ENCODE measurements at places on chromosomes 11 and 22.

GRCh38 chr22:26671317-26672059, 14.1 kb downstream of the MIAT start:
- DNase-seq: peak; percentile 63

DNA sequence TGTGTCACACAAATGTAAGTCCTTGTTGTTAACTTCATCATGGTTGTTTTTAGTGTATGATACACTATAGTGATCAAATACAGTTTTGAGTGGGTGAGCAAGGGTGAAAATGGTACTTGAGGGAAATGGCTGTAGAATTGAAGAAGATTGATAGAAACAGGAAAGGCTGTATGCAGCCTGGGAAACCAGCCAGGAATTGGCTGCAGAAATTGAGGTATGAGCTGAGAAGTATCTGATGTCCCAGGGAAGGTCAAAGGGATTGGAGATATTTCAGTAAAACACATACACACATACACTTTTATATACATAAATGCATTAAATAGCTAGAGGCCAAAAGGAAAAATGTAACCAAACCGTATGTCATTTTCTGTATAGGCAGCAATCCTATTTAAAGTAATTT, 13.1 kb upstream of the YAP1 start:
- DNase-seq: no peak

GRCh38 chr11:80861193-80861592, 1420.4 kb upstream of the TENM4 start:
- DNase-seq: no peak

DNA sequence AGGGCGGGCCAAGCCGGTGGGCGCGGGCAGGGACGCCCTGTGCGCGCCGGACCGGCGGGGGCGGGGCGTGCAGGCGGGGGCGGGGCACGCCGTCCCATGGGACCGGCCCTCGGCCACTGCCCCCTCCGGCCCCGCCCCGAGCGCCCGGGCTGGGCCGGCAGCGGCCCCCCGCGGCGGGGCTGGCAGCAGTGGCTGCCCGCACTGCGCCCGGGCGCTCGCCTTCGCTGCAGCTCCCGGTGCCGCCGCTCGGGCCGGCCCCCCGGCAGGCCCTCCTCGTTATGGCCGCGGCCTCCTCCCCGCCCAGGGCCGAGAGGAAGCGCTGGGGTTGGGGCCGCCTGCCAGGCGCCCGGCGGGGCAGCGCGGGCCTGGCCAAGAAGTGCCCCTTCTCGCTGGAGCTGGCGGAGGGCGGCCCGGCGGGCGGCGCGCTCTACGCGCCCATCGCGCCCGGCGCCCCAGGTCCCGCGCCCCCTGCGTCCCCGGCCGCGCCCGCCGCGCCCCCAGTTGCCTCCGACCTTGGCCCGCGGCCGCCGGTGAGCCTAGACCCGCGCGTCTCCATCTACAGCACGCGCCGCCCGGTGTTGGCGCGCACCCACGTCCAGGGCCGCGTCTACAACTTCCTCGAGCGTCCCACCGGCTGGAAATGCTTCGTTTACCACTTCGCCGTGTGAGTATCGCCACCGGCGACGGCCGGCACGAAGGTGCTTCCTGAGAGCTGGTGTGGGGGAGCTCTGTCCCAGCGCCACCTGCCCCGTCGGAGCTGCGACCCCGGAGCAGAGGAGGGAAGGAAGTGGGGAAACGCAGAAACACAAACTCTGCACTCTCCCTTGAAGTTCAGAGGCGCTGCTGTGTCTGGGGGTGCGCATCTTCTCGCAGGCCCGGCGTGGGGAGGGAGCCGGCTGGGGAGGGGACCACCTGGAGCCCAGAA, at the start of gene KCNQ1:
KCNQ1 (plus strand) TSS at position 188 of the 925 bp plus-strand sequence; CDS start at position 279, 91 bp downstream.
- peak; percentile 72 for DNase-seq

DNA sequence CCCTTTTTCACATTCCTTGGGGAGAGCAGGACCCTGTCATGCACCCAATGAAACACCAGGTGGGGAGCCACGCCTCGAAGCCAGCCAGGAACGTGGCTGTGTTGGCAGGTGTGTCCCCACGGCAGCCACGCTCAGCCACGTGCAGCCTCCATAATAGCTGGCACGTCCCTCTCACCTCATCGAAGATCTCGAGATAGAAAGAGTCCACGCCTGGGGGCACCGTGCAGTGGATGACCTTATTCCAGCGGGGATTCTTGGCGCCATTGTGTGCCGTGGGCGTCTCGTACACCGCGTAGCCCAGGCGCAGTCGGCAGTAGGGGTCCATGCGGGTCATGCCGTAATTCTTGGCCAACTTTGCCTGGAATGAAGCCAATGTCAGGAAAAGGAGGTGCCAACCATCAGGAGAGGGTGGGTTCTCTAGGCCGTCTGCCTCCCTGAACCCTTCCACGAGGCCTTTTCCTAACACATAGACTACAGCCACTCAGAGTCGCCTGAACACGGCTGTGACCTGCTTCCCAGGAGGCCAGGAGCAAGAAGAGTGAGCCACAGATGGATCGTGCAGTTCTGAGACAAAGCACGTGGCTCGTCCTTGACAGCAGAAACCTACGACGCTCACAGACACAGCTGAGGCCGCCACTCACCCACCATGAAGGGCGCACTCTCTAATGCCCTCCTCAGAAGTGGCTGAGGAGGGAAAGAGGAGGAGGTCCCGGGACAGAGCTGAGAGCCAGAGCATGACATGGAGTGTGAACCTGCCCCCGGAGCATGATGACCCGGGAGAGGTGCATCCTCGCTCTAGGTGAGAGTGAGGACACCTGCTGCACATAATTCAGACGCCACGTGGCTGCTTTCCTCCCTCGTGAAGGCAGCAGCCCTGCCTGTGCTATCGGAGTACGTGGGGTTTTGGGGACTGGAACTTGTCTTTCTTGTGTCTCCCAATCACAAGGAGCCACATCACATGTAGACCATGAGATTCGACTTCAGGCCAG, 19.1 kb downstream of the TOLLIP start:
- DNase-seq: no peak

DNA sequence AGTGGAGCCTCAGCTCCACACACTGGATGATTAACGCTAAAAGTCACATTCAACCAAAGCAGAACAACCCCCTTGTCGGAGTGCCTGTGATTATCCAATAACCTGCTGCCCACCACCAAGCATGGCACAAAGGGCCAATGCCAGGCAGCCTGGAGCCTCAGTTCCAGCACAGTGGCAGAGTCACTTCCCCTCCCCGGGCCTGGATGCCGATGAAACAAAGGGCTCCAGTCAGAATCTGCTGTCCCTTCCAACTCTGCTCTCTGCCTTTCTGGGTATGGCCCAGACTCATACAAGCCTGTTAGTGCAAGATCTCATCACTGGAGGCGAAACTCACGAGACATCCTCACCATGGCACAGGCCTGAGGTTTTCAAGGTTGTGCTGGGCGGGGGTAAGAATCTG, 52.1 kb downstream of the CLTCL1 start:
- no peak for DNase-seq

DNA sequence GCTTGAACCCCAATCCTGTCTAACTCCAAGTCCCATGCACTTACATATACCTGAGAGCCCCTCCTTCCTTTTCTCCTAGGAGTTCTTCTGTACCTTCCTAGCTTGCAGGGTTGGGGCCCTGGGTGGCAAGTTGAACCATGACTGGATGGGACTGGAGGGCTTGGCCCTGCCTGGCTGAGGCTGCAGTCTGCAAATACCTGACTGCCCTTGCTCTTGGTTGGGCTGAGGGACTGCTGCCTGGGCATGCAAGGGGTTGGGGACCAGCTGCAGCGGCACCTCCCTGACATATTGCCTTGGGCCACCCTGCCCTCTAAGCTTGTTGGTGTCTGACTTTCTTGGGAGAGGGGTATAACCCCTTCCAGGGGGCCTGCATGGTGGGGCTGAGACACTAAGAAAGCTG, 9.8 kb upstream of the SLC39A13 start:
- no peak for DNase-seq

- DNase-seq: no peak
Observed at GRCh38 chr22:45594123-45594941, 77.3 kb upstream of the ATXN10 start.

GRCh38 chr22:22798232-22798616, 89.4 kb upstream of the IGLL5 start:
- DNase-seq: peak; percentile 3

GRCh38 chr11:134545521-134545920, 133.5 kb upstream of the B3GAT1 start:
- DNase-seq: no peak

- DNase-seq: no peak
Observed at GRCh38 chr22:32281072-32281471, 25.9 kb upstream of the SLC5A4 start.

- DNase-seq: no peak
Observed at GRCh38 chr11:1748636-1749394, 1.6 kb downstream of the IFITM10 start.

DNA sequence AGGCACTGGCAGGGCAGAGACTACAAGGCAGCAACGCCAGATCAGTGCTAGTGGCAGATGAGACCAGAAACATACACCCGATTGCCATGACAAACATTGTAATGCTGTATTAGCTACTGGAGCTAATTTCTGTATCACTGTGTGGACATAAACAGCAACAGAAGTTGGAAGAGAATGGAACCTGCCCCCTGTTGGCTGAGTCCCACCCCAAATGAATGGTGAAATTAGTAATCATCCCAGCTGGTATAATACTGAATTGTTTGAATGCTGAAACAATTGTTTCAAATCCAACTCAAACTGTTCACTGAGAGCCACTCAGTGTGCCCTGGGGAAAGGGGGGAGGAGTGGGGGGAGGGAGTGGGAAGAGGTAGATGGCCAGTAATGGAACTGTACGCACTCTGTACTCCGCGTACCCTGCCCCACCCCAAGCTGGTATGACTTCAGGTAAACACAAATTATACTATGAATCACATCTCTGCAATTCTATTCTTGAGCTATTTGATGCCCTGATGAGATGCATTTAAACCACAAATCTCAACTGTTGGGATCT, 11.2 kb upstream of the BIRC3 start:
- no peak for DNase-seq

DNA sequence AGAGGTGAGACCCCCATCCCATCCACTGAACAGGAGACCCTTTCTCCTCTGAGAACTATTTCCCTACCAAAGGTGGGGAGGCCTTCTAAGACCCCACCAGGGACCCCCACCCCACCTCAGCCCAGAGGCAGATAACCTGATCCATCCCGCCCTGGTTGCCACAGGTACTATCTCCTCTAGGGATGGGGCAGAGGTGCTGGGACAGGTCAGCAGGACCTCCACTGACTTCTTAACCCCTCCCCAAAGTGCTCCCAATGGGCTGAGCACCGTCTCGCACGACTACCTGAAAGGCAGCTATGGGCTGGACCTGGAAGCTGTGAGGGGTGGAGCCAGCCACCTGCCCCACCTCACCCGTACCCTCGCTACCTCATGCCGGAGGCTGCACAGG, 4.3 kb downstream of the INPPL1 start:
- DNase-seq: no peak

- no peak for DNase-seq
Observed at GRCh38 chr11:68024508-68024907, 6.0 kb upstream of the NDUFS8 start.

DNA sequence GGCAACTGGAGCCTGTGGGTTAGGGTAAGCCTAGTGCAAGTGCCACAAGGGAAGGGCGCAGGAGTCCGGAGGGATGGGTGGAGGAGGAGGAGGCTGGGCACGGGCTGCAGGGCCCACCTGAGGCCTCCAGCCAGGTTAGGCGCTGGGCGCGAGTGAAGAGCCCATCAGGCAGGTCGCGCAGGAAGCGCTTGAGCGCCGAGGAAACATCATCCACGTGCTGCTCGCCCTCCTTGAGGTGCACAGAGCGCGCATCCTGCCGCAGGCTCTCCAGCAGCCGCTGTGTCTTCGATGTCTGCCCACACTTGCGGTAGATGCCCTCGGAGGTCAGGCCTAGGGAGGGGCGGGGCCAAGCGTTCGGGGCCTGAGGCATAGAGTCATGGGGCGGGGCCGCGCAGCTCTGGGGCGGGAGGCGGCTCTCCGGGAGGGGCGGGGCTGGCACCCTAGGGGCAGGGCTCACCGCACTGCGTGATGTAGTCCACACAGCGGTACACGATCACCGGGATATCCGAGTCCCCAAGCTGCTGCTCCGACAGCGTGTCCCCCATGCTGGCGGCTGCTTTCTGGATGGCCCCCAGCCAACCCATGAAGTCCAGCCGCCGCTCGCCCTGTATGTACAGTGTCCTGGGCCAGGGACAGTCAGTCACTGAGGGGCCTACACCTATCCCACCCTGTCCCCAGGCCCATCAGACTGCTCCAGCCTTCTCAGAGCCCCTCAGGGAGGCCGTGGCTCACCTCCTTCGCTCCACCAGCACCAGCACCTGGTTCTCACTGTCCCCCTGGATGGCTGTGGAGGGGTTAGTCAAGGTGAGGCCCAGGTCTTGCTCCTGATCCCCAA, 22.9 kb upstream of the PDE2A start:
- DNase-seq: no peak

GRCh38 chr11:14894657-14895598, 2.9 kb upstream of the CYP2R1 start:
- no peak for DNase-seq

DNA sequence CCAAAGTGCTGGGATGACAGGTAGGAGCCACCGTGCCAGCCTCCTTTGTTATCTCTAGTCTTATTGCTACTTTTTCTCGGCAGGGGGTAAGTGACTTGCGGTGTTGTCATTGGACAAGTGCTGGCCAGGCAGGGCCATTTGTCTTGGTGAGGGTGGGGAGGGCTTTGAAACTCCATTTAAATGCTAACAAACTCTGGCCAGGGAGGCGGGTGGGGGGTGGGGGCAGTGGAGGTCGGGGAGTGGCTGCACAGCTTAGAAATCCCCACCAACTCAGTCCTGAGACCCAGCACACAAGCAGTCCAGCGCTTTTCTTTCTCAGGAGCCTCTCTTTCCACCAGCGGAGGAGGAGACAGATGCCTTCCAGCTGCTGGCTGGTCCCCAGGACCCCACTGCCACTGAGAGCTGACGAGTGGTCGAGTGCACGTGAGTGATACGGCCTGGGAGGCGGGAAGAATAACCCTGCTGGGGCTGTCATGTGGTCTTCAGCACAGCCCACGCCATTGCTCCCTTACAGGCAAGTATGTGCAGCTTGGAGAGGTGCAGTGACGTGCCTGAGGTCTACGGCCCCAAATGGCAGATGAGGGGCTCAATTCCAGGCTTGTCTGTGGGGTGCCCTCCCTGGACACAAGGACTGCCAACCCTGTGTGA, 24.2 kb upstream of the OSBPL5 start:
- no peak for DNase-seq

DNA sequence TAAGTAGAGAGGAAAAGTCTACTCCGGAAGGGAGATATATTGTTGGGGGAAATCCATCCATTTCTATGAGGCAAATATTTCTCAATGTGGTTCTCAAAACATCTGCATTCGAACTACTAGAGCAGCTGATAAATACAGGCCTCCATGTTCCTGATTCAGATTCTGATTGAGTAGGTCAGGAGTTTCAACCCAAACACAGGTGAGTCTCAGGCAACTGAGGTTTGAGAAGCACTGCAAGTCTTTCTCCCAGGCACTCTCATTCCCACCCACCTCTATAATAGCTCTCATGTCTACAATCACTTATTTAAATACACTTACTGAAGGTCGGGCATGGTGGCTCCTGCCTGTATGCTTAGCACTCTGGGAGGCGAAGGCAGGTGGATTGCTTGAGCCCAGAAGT, 14.7 kb upstream of the ASPHD2 start:
- DNase-seq: no peak
